ENCODE measurements at places on chromosomes 2 and 18.

DNA sequence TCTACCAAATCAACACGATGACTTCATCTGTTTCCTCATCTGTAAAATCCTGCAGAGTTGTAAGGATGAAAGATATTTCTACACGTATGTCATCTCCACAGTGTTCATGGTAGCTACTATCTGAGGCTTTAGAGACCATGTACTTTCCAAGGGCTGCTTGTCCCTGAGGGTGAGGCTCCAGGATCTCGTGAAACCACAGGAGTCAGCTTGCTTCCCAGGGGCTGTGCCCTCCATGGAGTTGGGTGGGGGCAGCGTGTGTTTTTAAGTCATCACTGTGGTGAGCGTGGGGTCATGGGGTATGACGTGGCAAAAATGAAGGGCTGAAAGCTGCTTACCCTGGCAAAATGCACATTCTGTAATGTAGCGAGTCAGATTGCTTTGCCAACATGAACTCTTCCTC lies 81.6 kb downstream of the ASAP2 start:
- no peak for DNase-seq

DNA sequence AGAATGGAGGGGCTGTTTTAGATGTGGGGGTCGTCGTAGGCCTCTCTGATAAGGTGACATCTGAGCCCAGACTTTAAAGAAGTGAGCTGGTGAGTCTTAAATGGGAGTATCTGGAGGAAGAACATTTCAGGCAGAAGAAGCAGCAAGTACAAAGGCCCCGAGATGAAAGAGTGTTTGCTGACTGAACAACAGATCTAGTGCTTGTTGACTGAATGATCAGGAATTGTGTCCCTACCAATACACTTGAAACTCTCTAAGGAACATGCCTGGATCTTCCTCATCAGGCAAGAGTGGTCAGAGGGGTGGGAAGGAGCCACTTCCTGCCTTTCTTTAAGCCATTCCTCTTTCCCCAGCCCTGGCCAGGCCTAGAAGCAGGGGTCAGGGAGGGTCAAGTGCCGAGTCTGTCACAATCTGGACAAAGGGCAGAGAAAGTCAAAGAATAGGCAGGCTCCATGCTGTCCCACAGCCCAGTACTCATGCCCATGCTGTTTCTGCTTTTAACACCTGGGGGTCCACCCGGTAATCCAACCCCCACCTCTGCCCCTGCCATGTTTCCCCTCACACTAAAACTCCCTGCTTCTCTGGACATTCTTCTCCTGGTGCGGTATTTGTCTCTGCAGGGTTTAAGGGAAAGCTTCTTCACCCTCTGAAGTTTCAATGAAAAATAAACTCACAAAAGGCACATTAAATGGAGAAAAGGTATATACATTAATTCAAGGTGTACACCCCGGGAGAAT lies 3.0 kb upstream of the TMEM37 start:
- DNase-seq = no peak

DNA sequence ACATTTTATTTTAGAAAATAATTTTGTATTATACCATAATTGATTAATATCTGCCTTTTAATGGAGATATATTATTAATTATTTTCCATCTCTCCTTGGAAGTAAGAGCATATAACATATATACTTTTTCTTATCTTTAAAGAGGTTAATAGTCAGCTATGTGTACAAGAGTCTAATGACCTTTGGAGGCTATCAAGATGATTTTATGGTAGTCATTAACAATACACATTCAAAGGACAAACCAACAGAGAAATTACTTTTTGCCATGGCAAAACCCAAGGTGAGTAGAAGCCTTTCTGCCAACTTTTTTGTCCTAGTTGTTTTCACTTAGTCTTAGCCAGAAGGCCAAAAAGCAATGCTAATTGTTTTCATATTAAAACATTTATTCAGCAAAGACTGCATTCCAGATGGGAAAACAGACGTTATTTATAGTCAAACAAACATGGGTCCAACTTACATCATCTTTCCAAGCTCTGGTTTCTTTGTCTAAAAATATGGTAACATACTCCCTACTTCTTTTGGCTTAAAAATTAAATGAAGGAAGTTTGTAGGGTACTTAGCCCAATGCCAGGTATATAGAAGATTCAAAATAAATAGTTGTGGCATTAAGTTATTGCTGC lies 9.6 kb upstream of the DYNC2LI1 start:
- no peak for DNase-seq

DNA sequence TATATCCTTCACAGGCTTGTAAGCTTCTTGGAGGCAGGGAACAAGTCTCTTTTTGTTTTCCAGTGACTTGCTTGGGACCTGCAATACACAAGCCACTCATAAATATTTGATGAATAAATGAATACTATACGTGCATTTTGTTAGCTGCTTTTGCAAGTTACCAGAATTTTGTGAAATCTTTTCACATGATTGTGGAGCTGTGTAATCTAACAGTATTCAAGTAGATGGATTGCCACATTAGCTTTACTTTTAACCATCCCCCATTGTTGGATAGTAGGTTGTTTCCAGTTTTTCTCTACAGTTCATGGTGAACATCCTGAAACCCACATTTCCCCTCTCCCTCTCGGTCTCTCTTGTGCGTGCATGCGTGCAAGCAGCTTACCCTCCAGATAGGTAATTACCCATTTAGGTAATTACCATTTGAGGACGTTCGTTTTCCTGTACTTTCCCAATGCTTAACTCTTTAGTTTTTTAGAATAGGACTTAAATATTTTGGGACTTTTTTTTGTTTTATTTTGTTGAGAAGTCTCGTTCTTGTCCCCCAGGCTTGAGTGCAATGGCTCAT lies 12.5 kb downstream of the ZNF407 start:
- DNase-seq = no peak

- no peak for DNase-seq
Measured at GRCh38 chr2:71685073-71685848, 231.9 kb downstream of the DYSF start.

- no peak for DNase-seq
Measured at GRCh38 chr2:111239107-111239506, 118.4 kb downstream of the BCL2L11 start.

DNA sequence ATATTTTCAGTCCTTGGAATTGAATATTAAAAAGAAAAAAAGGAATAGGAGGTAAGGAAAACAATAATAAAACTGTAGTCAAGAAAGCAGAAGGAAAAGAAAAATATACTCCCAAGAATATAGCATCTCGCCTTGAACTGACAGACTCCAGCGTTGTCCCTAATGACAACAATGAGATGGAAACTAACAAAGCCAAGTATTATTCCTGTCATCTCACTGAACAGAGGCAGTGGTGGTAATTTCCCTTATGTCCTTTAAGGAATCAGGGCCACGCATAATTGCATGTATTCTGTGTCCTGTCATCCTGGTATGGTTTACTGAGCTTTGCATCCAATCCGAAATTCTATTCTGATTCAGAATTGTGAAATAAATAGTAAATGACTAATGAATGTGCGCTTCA lies 158.9 kb downstream of the LRRTM4 start:
- DNase-seq = no peak

- DNase-seq = no peak
Measured at GRCh38 chr2:30914456-30914855, 107.2 kb upstream of the CAPN13 start.

- no peak for DNase-seq
Measured at GRCh38 chr18:48616484-48617255, 77.8 kb downstream of the CTIF start.

DNA sequence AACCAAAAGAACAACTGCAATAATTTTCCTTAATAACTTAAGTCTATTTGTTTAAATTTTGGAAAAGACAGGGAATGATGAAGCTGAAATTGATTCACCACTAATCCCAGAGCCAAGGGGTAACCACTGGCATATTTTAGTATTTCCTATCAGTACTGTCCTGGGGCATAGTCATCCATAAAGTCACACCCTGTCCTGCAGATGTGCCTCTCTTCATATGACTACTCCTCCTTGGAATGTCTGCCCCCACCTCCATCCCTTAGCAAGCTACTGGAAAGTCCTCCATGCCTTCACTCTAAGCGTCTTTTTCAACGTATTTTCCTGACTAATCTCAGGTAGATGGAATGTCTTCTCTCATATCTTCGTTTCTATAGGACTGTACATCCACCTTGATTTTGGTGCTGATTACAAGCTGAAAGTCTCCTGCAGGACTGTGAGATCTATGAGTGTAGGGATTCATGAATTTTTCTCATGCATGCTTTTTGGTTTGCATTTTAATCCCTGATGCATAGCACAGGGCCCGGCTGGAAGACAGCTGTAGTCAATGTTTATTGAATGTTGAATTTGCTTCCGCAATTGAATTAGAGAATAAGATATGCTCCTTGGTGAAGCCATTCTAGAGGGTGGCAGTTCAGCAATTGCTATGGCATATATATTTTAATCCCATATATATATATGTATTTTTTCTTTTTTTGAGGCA lies 85.6 kb downstream of the MOGAT1 start:
- no peak for DNase-seq

DNA sequence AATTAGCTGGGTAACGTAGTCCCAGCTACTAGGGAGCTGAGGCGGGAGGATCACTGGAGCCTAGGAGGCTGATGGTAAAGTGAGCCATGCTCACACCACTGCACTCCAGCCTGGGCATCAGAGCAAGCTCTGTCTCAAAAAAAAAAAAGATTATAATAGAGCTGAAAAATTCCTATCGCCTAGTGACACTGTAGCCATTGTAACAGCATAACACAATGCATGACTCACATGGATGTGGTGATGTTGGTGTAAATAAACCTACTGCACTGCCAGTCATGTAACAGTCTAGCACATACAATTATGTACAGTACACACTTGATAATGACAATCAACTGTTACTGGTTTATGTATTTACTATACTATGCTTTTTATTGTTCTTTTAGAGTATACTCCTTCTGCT lies 39.6 kb downstream of the MGAT4A start:
- no peak for DNase-seq

DNA sequence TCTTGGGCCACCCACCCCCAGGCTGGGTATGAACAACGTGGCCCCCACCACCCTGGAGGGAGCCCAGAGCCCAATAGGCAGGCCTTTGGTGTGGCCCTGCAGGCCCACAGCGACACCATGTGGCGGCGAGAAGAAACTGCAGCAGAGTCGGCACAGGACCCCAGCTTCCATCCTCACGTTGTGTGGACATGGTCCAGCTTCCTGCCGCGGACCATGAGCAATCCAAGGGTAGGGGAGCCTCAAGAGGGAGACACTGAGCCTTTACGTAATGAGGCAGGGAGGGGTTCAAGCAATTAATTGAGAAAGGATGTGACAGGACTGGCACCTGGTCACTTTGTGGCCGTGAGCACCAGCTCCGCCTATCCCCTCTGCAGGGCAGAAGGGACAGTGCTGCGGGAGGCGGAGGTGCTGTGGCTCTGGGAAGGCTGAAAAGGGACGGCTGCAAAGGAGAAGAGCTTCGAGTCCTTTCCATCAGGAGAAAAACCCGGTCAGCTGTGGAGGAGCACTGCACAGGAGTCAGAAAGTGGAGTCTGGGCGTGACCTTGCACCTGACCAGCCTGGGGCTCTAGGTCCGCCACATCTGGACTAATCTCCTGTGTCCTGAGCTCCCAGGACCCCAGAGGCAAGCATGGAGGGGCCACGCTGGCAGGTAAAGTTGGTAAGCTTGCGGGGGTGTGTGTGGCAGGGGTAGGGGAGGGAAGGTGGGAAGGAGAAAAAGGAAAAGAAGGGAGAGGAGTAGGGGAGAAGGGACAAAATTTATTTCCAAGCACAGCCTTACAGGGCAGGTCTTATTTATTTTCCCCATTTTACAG lies 44.9 kb downstream of the TMEM37 start:
- no peak for DNase-seq

- no peak for DNase-seq
Measured at GRCh38 chr2:42830922-42831574, 38.7 kb upstream of the HAAO start.

GRCh38 chr2:174072069-174072468 lies 106.9 kb upstream of the SP3 start:
- no peak for DNase-seq

DNA sequence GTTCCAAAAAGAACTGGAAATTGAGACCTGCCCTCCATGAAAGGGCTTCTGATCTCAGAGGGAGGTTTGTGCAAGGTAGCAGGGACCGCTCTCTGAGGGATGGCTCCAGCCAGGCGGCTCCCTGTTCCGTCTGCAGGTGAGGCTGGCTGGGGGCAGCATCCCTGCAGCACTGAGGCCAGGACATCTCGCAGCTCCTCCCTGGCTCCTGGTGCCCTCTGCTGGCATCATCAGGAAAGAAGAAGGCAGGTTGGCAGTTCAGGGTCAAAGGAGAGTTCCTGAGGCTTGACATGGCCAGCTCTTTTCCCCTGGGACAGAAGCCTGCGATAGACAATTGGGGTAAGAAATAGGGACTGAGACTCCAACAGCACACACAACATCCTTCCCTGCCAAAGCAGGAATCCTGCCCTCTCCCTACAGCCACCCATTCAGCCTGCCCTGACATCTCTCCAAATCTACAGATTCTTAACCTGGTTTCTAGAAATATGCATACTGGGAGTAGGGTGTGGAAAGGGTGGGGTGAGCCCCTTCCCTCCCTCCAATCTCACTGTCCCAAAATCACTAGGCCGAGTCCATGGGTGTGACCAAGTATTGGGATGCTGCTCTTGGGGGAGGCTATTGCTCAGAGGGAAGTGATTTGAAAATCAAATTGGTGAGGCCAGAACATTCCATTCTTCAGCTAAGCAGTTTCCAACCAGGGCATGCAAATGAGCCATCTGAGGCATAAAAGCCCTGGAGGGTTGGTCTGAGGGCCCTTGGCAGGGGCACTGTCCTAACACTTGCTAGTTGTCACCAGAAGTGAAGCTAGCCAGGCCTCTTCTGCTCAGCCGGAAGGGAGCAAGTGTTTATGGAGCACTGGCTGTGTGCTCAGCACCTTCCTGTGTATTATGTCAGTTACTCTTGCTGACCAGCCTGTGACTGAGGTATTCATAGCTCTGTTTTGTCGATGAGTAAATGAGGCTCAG lies 185.4 kb downstream of the TFCP2L1 start:
- DNase-seq = no peak

- no peak for DNase-seq
Measured at GRCh38 chr2:109582928-109583895, 30.6 kb downstream of the SEPTIN10 start.

GRCh38 chr2:73749314-73749713 lies 12.2 kb upstream of the TPRKB start:
- no peak for DNase-seq

- no peak for DNase-seq
Measured at GRCh38 chr2:88216641-88217040, 46.5 kb downstream of the THNSL2 start.
